Sciatic nerve (tissue), 2 donors: ENCODE measurements at places on chromosomes 3 and 15. TPM values are rescaled to one million over a fixed set of nuclear protein-coding genes. Genes with fewer than 3 reads are reported as not detected.

GRCh38 chr15:101045835-101046691, 126.9 kb downstream of the LRRK1 start:
- peak; percentile 48 for DNase-seq

DNA sequence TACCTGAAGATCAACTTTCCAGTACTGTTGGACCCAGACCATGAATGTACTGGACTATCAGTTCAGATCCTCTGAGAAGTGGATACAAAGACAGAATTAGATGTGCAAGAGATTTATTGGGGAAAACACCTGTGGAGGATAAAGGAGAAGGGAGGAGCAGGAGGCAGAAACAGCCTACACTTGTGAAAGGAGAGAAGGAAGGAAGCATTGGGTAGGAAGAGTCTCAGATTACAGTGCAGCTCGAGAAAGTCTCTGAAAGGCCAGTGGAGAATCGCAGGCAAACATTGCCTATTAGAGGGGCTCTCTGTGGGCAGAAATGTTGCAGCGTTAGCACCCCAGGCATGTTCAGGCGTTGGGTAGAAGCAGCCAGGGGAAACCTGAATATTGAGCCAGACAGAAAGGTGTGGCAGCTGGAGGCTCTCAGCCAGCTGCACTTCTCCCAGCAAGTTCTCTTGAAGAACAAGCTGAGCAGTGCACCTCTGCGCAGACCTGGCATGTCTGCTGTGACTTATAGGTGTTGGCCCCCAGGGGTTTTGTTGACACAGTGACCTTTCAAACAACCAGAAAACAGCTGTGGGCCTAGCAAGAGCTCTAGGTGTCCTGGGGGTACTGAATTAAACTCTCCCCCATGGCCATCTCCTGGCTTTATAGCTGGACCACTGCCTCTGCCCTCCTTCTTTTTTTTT, 7.0 kb downstream of the CHST14 start:
- DNase-seq = no peak

DNA sequence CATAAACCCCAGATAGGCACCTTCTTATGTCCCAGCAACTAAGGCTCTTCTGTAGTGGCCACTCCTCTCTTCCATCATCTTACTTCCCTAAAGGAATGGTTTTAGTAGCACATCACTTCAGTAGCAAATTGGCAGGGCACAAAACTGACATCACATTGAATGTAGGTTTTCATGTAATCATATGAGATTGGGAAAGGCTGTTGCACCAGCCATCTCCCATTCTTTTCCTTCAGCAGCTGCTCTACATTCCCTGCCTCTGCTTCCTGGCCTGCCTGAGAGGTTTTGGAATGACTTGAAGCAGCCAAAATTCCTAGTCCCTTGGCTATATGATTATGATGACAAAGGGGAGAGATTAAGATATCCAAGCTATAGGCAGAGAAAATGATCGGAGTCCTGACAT, 36.5 kb downstream of the NSUN3 start:
- DNase-seq = no peak

GRCh38 chr3:113194823-113195401, 16.4 kb upstream of the BOC start:
- no peak for DNase-seq

DNA sequence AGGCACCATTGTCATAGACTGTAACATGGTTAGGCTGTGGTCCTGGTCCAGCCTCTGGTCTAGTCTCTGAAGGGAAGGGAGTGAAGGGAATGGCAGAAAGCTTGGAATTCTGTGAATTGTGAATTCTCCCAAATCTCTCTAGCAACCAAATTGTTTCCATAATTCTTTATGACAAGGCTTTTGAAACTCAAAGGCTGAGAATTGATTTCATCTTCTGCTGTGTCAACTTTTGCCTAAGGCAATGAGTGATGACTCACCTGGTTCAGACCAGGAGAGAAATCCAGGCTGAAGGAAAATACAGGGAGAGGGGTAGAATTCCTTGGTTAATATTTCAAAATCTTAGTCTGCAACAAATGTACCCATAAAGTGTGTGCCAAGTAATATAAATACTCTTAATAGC, 82.6 kb upstream of the ADPGK start:
- DNase-seq = no peak

- peak; percentile 92 for DNase-seq
Observed at GRCh38 chr3:48656061-48656840, 6.4 kb downstream of the CELSR3 start.

- DNase-seq = no peak
Observed at GRCh38 chr15:68447976-68448755, 16.2 kb upstream of the ITGA11 start.

OXTR gene
- 1.3 TPM for total RNA-seq

ITPKA gene
- total RNA-seq = not detected
